Astrocyte (in vitro differentiated cells and primary cell): ENCODE measurements at places on chromosomes 2 and 18. TPM values are rescaled to one million over a fixed set of nuclear protein-coding genes. Genes with fewer than 3 reads are reported as not detected.
A peak's percentile ranks its signal among the peaks of the same experiment; 100 is the strongest.

RAB6C gene
- total RNA-seq: 0.09 and 0.14 TPM in 2 replicates

KLHL14 gene
- 0.39 and 0.43 TPM in 2 replicates for total RNA-seq

GRCh38 chr2:189047171-189047888, 73.2 kb downstream of the COL3A1 start:
- DNase-seq: no peak

IWS1 gene
- total RNA-seq: 51.6 and 56.2 TPM in 2 replicates

- DNase-seq: peak; percentile 49
Observed at GRCh38 chr2:112749755-112750559, 14.5 kb downstream of the CKAP2L start.
